ENCODE measurements at places on chromosomes 4 and X.

- DNase-seq = no peak
Observed at GRCh38 chr4:185566972-185567371, 31.7 kb upstream of the PDLIM3 start.

GRCh38 chr4:56874166-56874565 lies 33.5 kb upstream of the REST start:
- no peak for DNase-seq

DNA sequence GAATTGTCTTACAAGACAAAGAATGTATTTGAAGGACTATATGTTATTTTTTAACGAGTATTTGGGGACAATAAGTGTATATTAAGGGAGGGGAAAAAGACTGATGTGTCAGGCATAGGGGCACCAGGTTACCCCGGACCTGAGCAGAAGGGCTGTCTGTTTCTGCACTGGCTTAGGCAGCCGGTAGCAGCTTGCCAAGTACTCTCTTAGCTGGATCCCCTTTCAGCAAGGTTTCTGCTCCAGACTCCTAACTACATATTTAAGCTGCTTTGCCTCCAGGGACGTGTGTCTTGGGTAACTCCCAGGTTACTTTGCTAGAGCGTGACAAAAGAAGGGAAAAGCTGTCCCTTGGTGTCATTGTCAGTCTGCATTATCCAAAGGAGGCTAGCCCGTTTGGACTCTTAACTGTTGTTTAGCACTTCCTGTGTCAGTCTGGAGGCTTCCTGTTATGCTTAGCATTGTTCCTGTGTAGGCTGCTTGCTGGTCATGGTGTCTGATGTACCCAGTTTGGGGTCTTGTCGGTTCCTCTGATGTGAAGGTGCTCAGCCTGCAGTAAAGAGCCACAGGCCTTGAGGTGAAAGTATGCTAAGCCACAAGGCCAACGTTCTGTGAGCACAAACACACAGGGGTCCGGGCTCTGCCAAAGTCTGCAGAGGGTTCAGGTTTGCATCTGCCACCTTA lies 11.6 kb downstream of the CXCR3 start:
- DNase-seq = no peak

DNA sequence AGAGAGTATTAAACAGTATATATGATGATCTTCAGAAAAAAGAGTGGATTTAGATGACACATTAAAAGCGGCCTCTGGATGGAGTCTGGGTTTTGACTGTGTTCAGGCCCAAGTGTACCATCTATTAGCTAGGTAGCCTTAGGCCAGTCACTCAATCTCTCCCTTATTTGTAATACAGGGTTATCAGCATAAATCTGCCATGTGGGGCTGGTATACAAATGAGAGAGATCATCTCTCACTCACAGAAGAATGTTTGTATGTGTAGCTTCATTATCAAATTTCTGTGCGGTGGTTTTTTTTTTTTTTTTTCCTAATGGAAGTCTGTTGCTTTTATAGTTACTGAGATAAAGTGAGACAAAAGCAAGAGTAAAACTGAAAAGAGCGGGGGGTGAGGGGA lies 12.7 kb downstream of the SLC2A9 start:
- DNase-seq = no peak

GRCh38 chr4:1350169-1350520 lies 3.1 kb downstream of the UVSSA start:
- no peak for DNase-seq

GRCh38 chrX:46234775-46235174 lies 310.4 kb downstream of the ZNF674 start:
- no peak for DNase-seq

DNA sequence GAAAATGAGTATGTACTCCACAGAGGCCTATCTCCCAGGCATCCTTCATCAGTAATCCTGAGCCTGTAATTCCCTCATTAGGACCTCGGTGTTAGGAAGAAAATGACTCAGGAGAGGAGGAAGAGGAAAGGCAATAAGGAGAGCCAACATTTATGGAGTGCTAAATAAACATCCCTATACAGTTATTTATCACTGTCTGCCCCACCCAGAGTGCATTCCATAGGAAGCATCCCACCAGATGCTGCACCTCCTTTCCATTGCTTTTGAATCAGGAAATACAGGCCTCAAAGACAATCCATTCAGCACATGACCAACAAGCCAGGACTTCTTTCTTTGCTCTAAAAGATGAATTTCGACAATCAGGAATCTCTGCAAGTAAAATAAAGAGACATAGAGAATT lies 47.6 kb downstream of the USP38 start:
- no peak for DNase-seq

DNA sequence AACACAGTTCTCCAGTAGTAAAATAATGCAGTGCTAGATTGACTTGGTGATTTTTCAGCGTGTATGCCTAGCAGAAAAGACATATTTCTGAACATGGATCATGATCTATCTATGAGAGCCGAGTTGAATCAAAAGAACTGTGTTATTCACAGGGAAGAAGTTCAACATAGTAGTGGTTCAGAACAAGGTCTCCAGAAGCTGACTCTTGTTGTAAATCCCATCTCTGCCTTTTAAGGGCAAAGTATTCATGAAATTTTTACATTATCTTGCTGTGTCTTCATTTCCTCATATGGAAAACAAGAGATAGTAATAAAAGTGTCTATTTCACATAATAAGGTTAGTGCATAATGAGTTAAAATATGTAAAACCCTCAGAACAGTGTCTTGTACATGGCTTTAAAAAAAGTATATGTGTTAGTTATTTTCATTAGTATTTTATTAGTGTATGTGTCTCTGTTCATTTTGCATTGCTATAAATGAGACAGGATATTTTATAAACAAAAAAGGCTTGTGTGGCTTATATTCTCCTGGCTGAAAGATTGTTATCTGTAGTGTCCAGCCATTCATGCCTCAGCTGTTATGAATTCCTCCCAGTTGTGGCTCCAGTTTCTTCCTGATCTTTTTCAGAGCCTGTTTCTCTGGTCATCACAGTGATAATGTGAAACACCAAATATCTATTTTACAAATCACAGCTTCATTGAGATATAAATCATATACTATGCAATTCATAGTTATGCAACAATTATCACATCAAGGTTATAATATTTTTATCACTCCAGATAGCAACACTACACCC lies 1351.2 kb downstream of the STIM2 start:
- DNase-seq = peak; percentile 17

DNA sequence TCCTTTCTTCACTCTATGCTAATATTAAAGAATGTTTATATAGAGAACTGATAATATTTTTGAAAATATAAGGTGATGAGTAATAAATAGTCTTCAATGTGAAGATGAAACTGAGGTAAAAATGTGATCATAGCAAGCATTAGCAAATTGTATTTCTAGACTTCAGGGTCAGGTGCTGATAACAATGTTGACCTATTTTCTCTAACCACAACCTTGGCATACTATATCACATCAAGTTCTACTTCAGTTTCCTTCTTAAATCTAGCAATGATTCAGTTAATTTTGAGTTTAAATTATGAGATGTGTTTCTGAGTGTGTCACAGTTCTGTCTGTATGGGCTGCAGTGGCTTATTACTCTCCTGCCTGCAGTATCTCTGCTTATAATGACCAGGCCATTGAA lies 209.4 kb downstream of the RAPGEF2 start:
- DNase-seq = no peak

- DNase-seq = no peak
Observed at GRCh38 chrX:70554081-70554480, 109.4 kb downstream of the DLG3 start.

DNA sequence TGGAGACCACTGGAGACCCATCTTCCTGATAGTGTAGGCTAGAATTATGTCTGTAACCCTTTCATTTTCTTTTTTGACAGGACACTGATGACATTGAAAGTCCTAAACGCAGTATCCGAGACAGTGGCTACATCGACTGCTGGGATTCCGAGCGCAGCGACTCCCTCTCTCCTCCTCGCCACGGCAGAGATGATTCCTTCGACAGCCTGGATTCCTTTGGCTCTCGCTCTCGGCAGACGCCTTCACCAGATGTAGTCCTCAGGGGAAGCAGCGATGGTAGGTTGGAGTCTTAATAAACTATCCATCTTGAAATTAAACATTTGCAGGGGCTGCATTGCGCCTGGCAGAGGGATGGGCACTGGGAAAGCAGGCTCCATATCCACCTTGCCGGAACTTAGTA lies 75.4 kb downstream of the LIMCH1 start:
- DNase-seq = no peak

DNA sequence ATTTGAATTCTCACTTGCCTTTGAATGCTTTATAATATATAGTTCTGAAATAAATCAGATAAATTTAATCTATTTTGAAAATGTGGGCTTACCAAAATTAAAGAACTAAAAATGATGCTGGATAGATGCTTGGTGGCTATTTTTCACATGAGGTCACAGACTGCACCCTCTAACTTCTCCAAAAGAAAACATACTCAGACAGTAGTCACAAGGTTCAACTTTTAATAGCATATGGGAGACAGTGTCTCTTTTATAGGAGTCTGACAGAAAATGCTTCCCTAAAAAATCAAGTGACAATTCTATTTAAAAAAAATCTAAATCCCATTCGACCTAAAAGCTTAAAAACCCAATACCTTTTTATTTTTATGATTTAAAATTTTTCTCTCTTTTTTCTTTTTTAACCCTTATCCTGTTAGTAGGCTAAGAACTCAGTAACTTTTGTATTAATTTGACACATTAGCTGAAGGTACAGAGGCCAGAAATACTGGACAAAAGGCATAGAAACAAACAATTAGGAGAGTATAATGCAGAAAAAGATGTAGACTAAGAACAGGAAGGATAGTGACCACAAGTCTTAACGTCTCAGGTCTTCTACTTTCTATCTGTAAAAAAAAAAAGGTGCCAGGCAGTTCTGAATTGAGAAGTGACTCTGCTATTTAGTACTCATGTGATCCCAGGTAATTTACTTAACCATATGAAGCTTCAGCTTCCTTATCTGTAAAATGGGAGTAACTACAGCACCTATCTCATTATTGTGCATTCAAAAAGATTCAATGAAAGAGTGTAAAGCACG lies 7.6 kb downstream of the TIGD4 start:
- no peak for DNase-seq

DNA sequence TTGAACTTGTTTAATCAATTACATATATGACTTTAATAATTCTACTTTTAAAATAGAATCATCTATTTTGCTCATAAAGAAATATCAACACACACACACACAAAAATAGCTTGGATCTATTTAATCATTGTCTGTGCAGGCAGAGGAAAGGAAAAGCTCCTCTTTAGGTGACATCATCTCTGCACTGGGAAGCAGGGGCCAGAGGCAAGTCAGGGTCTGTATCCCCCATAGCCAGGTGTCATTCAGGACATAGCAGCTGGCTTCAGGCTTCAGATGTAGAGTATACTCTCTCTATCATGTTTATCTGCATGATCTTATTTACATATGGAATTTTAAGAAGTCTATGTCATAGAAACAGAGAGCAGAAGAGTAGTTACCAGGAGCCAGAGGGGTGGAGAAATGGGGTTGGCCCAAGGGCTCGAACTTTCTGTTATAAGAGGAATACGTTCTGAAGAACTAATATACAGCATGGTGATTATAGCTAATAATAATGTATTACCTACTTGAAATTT lies 110.4 kb upstream of the LDB2 start:
- no peak for DNase-seq

GRCh38 chr4:111283066-111283677 lies 660.3 kb upstream of the PITX2 start:
- peak; percentile 3 for DNase-seq

GRCh38 chr4:174256277-174256713 lies 27.2 kb downstream of the FBXO8 start:
- DNase-seq = peak; percentile 18

DNA sequence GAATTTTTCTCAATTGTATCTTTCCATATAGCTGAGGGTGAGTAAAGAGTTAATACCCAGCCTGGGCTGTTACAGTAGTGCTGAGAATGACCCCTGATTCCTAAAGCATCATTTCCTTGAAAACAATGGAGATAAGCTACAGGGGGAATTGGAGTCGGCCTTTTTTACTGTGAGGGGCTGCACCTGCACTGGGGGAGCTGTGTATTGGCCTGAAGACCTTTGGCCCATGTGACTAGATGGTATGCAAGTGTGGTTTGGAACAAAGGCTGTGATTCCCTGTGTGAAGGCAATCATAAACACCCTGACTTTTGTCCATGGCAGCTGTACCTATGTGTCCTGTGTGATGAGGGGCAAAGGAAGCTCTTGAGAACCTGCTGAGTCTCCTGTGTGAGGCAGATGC lies 124.0 kb upstream of the HPGD start:
- DNase-seq = no peak

- DNase-seq = no peak
Observed at GRCh38 chrX:102684772-102685520, 27.3 kb upstream of the GPRASP2 start.

GRCh38 chr4:77007358-77008230 lies 58.0 kb downstream of the SEPTIN11 start:
- DNase-seq = no peak

GRCh38 chr4:46425775-46426400 lies 36.0 kb upstream of the GABRA2 start:
- DNase-seq = no peak

DNA sequence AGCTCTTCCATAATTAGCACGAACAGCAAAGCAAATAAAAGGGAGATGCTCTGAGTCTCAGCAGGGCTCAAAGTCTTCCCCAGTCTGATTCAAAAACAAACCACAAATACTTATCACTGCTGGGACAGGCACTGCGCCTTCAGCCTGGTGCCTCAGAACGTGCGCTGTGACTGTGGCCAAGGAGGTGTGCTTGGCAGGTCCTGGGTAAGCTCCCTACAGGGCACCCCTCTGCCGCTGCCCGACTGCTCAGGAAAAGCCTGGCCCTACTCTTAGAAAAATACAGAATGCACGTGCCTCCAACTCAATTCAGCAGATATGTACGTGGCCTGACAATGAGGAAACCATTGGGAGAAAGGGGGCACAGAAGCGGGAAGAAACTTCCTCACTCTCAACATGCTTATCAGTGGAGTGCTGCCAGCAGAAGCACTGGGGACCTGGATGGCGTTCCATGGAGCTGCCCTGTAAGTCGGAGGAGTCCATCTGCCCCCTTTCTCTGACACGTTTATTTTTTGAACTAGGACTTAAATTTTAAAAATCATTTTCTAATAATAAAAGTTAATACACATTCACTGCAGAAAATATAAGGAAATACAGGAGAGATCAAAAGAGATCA lies 86.8 kb downstream of the GATB start:
- DNase-seq = no peak

DNA sequence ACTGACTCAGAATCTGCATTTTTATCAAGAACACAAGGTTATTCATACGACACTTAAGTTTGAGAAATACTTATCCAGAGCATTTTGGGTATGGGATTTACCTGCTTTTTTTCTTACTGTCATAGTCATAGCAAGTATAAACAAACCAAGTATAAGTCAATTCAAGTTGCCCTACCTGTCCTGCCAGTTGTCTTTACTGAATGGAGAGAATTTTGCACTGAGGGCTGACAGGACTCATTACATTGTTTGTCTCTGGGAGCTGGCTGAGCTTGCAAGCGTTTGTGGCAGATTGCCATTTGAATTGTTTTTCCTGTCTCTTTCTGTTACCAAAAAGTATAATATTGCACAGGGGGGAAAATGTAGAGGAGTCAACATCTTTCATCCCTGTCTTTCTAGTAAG lies 278.9 kb upstream of the MAGEC2 start:
- DNase-seq = no peak

DNA sequence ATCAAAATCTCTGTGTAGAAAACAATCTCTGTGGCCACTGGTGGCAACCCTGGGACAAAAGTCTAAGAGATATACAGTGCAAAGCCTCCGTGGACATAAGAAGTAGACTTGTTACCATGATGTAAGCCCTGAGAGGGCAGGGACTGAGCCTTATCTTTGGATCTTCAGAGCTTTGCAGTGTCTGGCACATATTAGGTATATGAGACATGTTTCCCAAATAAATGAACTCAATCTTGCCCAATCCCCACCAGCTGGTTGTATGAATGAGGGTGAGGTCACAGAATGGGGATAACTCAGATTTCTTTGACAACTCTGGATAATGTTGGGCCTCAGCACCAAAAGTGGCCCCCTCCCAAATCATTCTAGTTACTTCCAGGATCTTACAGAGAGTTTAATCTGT lies 511.4 kb upstream of the DIPK2B start:
- peak; percentile 61 for DNase-seq

All from AG09309 (cell line).